Suprapubic skin (tissue), 4 donors: ENCODE measurements at places on chromosomes 11 and 22. TPM values are rescaled to one million over a fixed set of nuclear protein-coding genes. Genes with fewer than 3 reads are reported as not detected.
A peak's percentile ranks its signal among the peaks of the same experiment; 100 is the strongest.

Gene INPPL1
- 31.0 TPM for total RNA-seq

Gene FAM83F
- total RNA-seq: 54.5 TPM

Gene GAL3ST1
- total RNA-seq: 1.8 TPM

Gene STIM1
- 60.5 TPM for total RNA-seq

Gene CASP1
- total RNA-seq: 35.7 TPM

Gene RGL4
- total RNA-seq: not detected

Gene PNPLA3
- total RNA-seq: 11.5 TPM

Gene MS4A4A
- 4.8 TPM for total RNA-seq

Gene RIC3
- 43.1 TPM for total RNA-seq

Gene SLC22A9
- not detected for total RNA-seq

Gene NXPE2
- total RNA-seq: not detected

Gene P2RX6
- total RNA-seq: 1.1 TPM

GRCh38 chr11:76680518-76681425, 10.2 kb upstream of the LRRC32 start:
- peak; percentile 84 for DNase-seq

GRCh38 chr11:76147106-76147740, 59.1 kb downstream of the WNT11 start:
- no peak for DNase-seq

DNA sequence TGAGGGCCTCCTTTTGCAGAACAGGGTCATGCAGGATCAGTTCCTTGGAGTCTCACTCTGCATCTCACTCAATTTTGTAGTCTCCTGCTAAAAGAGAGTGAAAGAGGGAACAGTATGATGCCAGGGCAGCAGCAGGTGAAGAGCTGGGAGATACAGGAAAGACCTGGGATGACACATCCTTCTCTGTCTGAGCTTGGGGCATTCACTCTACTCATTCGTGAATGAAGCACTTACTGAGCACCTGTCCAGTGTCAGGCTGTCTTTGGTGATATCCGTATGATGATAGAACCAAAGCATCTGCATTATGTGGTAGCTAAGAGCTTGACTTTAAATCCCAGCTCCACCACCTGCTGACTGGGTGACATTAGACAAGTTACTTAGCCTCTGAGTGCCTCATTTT, 14.4 kb downstream of the SREBF2 start:
- DNase-seq: no peak

DNA sequence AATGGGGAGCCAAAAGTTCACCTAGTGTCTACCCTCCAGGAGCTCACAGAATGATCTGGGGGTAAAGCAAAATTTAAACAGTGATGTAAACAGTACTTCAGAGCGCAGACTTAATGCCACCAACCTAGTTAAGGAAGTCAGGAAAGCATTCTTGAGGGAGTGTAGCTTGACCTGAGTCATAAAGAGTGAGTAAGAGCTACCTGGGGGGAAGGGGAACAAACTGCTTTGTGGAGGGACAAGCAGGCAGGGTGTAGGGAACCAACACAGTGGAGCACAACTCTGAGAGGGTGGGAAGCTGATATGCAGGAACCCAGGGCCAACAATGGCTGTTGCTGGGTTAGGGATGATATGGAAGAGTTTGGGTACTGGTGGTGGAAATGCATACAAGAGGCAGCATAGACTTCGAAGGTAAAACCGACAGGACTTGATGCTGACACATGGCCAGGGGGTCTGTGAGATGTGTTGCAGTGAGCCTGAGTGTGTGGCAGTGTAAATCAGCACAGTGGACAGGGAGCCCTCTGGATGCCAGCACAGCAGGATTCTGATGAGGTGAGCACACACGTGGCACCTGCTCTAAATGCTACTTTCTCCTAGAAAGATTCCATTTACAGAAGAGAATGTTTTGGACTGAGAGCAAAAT, 58.3 kb upstream of the CYP2D6 start:
- no peak for DNase-seq

- no peak for DNase-seq
These were observed 9.2 kb downstream of the FXYD2 start for GRCh38 chr11:117815262-117815803.

- no peak for DNase-seq
These were observed 203.7 kb upstream of the SORL1-AS1 start for GRCh38 chr11:121656328-121657090.

DNA sequence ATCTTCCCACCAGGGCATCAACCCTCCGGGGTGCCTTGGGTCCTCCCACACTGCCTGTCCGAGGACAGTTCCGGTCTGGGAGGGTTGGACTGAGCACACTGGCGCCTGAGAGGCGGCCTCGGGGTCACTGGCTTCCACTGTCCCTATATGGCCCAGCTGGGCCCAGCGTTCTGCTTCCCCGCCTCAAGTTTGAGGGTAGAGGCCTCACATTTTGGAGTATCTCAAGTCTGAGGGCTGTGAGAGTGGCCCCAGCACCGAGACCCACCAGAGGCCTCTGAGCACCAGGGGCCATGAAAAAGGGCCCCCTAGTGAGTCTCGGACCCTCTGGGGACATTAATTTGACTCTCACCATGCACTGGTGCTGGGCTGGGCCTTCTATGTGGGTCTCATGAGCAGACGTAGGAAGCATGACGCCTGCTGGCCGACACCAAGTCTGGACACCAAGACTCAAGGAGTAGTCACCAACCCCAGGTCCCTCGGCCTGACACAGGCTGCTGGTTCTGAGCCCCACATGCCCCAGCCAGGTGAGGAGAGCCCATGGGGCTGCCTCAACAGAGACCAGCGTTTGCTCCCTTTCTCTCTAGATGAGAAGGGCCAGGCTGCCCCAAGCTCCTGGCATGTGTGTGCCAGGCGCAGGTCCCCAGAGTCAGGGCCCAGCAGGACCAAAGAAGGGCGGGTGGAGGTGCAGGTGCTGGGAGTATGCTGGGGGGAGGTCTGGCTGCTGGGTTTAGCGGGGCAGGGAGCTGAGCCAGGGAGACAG, 27.5 kb downstream of the ARVCF start:
- no peak for DNase-seq

GRCh38 chr22:38262051-38262795, 10.6 kb downstream of the TMEM184B start:
- DNase-seq: no peak

DNA sequence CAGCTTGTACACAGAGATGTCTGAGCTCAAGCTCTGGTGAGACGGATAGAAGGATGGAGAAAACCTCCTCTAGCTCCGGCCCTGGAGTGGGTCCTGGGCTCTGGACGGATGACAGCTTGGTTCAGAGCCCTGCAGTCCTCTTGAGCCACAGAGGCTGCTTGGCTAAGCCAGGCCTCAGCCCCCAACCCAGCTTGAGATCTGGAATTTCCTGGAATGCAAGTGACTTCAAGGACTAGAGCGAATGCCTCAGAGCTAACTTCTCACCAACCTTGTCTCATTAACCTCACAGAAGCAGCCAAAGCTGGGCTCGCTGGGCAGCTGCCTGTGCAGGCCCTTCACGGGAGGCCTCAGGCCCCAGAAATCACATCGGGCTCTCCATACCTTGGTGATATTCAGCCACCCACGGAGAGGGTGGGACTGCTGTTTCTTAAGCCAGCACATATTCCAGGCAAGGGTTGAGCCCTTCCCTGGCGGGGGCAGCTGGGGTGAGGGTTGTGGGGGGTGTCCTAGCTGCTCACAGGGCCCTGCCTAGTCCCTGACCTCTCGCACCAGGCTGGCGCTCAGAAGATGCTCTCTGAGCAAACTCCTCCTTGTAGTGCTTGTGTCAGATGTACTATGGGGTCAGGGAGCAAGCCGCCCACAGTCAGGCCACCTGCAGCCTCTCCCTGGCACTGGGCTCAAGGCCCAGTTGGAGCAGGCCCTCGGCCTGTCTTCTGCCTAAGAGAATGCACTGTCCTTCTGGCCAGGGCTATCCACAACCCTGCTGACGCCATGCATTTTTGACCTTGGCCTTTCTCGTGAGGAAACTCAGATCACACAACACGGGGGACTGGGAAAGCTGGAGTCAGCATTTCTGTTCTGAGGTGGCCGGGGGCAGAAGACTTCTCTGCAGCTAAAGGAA, 73.6 kb upstream of the TTLL12 start:
- no peak for DNase-seq

- no peak for DNase-seq
These were observed 26.7 kb downstream of the FLI1 start for GRCh38 chr11:128720522-128720985.

DNA sequence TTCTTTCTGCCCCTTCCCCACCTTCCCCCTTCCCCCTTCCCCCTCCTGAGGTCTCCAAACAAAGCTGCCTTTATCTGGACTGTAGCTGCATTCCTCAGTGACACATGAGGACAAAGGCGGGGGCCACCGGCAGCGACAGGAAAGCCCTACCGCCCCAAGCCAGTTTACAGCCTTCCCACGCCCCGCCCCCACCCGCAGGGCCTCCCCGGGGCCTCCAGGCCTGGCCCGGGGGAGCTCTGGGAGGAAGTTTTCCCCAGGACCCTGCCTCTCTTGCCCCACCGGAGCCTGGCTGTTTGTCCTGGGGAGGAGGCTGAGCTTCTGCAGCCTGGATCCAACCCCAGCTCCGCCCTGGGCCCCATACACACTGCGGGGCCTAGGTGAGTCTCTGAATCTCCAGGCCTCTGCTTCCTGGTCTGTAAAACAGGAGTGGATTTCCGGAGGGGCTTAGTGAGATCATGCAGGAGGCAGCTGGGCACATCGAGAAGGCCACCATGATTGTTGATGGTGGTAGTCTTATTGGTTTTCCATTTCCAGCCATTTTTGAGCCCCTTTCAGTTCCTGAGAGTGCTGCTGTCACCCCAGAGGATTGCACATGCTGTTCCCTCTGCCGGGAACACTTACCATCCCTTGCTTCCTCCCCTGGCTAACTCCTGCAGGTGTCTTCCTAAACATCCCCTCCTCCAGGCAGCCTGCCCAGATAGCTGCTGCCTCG, 130.7 kb downstream of the MN1 start:
- DNase-seq: no peak

- DNase-seq: no peak
These were observed 1046.1 kb downstream of the DLG2 start for GRCh38 chr11:84581083-84581482.

GRCh38 chr22:30694171-30694639, 469 bp upstream of the OSBP2 start:
- no peak for DNase-seq

DNA sequence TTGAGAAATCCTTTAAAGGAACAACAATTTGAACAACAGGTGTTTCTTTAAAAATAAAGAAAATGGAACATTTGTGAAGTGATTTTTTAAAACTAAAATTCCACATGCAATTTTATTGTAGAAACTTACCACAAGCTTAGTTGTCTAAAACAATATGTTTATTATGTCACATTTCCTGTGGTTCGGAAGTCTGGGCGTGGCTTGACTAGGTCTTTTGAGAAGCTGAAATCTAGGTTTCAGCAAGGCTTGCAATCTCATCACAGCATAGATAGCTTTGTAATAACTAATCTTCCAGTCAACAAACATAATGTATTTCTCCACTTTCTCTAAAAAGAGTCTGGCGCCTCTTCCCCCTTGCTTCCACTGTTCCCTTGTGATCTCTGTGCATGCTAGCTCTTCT, 27.0 kb downstream of the MS4A6A start:
- DNase-seq: no peak

DNA sequence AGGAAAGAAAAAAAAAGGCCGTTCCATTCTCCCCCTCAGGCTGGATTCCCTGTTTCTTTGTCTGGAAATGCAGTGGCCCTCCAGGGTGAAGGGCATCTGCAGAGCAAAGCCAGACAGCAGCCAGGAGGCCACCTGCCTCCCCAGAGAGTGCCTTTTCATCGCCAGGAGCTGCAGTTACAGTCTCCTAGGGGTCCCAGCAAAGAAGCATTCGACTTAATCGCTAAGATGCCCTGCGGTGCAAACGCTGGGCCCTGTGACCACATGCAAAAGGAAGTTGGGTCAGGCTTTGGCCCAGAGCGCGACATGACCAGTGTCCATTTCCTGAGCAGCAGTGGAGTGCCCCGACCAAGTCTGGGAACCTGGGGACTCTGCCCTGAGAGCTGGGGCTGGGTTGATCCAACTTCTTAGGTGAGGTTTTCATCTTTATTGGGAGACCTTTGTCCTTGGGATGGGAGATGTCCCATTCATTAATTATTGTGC, 304.6 kb downstream of the OPCML start:
- DNase-seq: no peak

- DNase-seq: no peak
These were observed 28.1 kb downstream of the ARAP1 start for GRCh38 chr11:72724021-72724551.

GRCh38 chr22:44572414-44573207, 74.6 kb upstream of the RTL6 start:
- DNase-seq: peak; percentile 38

DNA sequence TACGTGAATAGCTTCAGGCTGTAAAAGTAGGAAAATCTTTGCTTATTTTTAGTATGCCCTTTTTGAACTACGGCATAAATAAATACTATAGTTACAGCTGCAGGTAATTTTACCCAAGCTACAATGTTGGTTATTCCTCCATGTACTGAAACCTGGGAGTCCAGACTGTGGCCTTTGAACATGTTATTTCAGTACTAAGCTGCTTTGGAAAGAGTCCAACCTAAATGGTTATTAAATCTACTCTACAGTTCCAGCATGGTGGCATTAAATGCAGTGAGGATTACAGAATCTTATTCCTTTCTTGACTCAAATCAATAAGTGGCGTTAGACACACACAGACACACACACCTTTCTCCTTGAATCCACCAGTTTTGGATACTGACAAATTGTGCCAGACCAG, 165.1 kb downstream of the MSANTD4 start:
- no peak for DNase-seq

- DNase-seq: no peak
These were observed 53.0 kb upstream of the LMO2 start for GRCh38 chr11:33944693-33945424.

GRCh38 chr11:110977661-110978060, 265.4 kb upstream of the ARHGAP20 start:
- DNase-seq: no peak
